AG20443 (cell line): ENCODE measurements at places on chromosomes 2 and 18.
A peak's percentile ranks its signal among the peaks of the same experiment; 100 is the strongest.

GRCh38 chr18:49227441-49228165 is 232.8 kb downstream of the DYM start:
- DNase-seq, result no peak

DNA sequence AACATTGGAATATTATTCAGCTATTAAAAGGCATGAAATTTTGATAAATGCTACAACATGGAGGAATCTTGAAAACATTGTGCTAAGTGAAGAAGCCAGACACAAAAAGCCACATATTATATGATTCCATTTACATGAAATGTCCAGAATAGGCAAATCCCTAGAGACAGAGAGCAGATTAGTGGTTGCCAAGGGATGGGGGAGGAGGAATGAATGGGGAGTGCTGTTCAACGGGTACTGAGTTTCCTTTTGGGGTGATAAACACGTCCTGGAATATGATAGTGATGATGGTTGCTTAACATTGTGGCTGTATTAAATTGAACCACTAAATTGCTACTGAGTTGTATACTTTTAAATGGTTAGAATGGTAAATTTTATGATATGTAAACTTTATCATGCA is 8.9 kb upstream of the TWSG1 start:
- DNase-seq, result no peak

GRCh38 chr2:101125374-101125773 is 25.8 kb downstream of the TBC1D8 start:
- peak; percentile 30 for DNase-seq

GRCh38 chr2:12597610-12598009 is 119.1 kb upstream of the TRIB2 start:
- no peak for DNase-seq

GRCh38 chr18:51059969-51060368 is 30.0 kb downstream of the SMAD4 start:
- no peak for DNase-seq

DNA sequence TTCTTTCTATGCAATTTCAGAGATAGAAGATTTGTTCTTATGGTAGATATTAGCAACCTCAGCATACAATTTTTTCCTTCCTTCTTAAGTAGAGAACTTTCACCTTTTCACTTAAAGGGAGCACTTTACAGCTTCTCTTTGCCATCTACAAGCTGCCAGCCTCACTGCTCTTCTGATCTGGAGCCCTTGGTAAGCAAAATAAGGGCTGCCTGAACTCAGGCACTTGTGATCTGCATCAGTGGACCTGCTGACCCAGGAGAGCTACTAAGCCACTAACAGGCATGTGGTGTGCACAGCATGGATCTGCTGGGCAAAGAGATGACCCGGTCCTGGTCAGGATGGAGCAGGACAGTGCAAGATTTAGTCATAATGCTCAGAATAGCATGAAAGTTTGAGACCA is 80.8 kb upstream of the SNTG2 start:
- no peak for DNase-seq

DNA sequence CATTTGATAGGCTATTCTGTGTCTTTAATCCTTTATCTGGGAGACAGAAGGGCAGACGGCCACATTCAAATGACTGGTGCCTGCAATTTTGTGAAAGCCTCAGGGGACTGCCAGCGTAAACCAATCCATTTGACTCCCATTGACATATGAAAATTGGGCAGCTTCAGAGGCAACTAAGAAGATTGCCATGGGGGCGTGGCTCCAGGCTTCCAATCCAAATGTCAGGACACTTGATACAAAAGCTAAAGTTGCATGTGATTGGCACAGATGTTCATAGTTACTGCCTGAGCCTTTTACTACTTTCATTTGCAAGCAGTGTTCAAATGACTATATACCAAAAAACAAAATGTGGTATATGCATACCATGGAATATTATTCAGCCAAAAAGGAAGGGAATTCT is 42.0 kb downstream of the SPC25 start:
- DNase-seq, result no peak

- no peak for DNase-seq
Observed at GRCh38 chr2:5057891-5058351, 634.3 kb upstream of the SOX11 start.
